ENCODE measurements at places on chromosomes 7 and 10. TPM values are rescaled to one million over a fixed set of nuclear protein-coding genes. Genes with fewer than 3 reads are reported as not detected.

The CSTF2T gene
- 43.1 TPM for total RNA-seq

The MYL10 gene
- total RNA-seq, result not detected

DNA sequence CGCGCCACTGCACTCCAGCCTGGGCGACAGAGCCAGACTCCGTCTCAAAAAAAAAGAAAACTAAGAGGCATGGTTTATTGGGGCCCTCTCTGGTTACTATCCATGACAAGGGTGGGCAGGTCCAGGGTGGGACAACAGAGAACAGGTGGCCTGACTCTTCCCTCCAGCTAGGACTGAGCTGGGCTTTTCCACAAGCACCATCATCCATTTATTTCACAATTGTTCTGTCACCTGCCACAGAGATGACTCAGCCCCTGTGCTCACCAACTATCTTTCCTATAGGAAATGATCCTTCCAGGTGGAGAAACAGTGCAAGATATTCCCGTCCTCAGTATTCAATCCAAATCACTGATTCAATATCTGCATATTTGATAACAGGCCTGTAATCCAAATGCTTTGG lies 44.9 kb upstream of the MYL10 start:
- no peaks in the 10 kb centered on the region for H3K36me3 ChIP-seq
- H3K4me3 ChIP-seq, result no peak overlapping the region
- H3K4me1 ChIP-seq, result no peaks in the 10 kb centered on the region
- DNase-seq, result no peak
- no peaks in the 10 kb centered on the region for H3K27me3 ChIP-seq
- no peak overlapping the region for H3K27ac ChIP-seq

DNA sequence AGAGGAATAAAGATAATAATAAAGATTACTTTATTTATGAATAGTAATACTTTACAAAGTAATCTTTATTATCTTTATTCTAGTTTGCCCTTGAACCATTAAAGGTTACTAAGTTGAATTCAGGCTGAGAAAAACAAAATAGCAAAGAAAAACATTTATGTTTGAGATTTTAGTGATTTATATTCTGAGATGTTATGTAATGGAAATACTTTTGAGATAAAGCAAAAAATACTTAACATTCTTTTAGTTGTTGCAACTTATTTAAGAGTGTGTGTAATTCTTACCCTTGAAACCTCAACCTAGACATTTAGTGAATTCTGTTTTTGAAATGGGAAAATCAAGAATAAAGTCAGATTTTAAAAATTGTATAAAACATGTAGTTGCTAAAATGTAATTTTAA lies 40.0 kb downstream of the MINPP1 start:
- no peak overlapping the region for H3K27ac ChIP-seq
- H3K27me3 ChIP-seq, result no peaks in the 10 kb centered on the region
- H3K4me3 ChIP-seq, result no peak overlapping the region
- DNase-seq, result no peak
- peaks cover 13% of the 10 kb centered on the region for H3K4me1 ChIP-seq

The ACTL6B gene
- not detected for total RNA-seq

DNA sequence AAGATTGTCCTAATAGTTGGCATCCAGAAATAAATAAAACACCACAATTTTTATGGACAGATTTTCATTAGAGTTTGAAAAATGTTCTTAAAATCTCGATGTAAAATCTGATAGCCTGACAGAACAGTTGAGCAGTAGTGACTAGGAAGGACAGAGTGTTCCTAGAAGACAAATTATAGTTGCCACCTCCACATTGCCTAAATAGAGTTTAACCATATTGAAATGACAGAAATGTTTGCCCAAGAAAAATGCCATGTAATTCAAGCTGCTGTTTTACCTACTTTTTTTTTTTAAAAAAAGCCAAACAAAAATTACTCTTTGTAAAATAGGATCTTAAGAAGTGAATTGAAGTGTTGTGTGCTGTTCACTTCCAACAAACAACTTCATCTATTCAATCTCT lies 8.9 kb upstream of the HERC4 start:
- H3K36me3 ChIP-seq, result no peaks in the 10 kb centered on the region
- H3K4me3 ChIP-seq, result no peak overlapping the region
- no peak for DNase-seq
- H3K27me3 ChIP-seq, result peaks cover 3% of the 10 kb centered on the region
- H3K4me1 ChIP-seq, result peaks cover 16% of the 10 kb centered on the region

- H3K27ac ChIP-seq, result no peak overlapping the region
- no peaks in the 10 kb centered on the region for H3K36me3 ChIP-seq
- H3K27me3 ChIP-seq, result peaks cover 13% of the 10 kb centered on the region
- no peak for DNase-seq
- no peak overlapping the region for H3K4me3 ChIP-seq
These were observed 51.2 kb upstream of the CDK13 start for GRCh38 chr7:39898867-39899266.

GRCh38 chr7:4129481-4130122 lies 552.5 kb upstream of the FOXK1 start:
- H3K27me3 ChIP-seq, result no peaks in the 10 kb centered on the region
- H3K4me3 ChIP-seq, result no peak overlapping the region
- DNase-seq, result no peak
- H3K4me1 ChIP-seq, result no peaks in the 10 kb centered on the region
- H3K27ac ChIP-seq, result no peak overlapping the region

The TRA2A gene
- total RNA-seq, result 98.1 TPM

The KNDC1 gene
- 0.55 TPM for total RNA-seq

The GPR158 gene
- not detected for total RNA-seq

The ZPBP gene
- total RNA-seq, result not detected

The FOXP2 gene
- not detected for total RNA-seq

The AKR1E2 gene
- total RNA-seq, result 4.8 TPM

The UPF2 gene
- total RNA-seq, result 28.5 TPM

- H3K27me3 ChIP-seq, result peaks cover 2% of the 10 kb centered on the region
- H3K27ac ChIP-seq, result no peak overlapping the region
- H3K36me3 ChIP-seq, result no peaks in the 10 kb centered on the region
- peak; percentile 55 for DNase-seq
- peaks cover 39% of the 10 kb centered on the region for H3K4me1 ChIP-seq
These were observed 76.0 kb downstream of the ATXN7L1 start for GRCh38 chr7:105800442-105800841.

- H3K4me3 ChIP-seq, result no peak overlapping the region
- H3K27me3 ChIP-seq, result no peaks in the 10 kb centered on the region
- no peak for DNase-seq
- peaks cover 13% of the 10 kb centered on the region for H3K4me1 ChIP-seq
- no peaks in the 10 kb centered on the region for H3K36me3 ChIP-seq
These were observed 7.1 kb downstream of the CLCN1 start for GRCh38 chr7:143322760-143323633.

DNA sequence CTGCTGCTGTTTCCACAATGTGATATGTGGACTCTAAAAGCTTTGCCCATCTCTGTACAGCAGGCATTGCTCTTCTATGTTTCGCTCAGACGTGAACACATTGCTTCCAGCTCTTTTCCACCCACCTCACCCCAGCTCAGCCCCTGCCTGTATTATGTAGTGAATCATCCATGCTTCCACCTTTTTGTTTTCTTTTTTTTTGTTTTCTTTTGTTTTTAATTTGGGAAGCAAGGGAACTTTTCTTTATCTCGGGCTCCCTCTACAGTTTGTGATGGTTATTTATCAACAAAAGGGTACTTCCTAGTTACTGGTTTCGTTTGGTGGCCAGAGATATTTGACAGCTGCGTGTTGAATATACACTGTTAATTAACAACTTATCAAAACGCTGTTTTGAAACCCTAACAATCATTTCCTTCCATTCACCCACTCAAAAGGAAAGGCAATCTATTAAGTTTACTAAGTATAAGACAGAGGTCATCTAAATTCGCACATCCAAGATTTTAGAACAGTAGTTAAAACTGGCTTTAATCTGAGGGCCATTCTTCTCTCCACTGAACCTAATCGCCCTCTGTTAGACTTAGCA lies 127.9 kb upstream of the STK17A start:
- no peaks in the 10 kb centered on the region for H3K36me3 ChIP-seq
- peaks cover 20% of the 10 kb centered on the region for H3K27me3 ChIP-seq

- H3K27ac ChIP-seq, result peak overlapping the region; percentile 92
- H3K4me1 ChIP-seq, result peaks cover 20% of the 10 kb centered on the region
- DNase-seq, result peak; percentile 67
These were observed 1.1 kb downstream of the RRP12 start for GRCh38 chr10:97399843-97400545.

DNA sequence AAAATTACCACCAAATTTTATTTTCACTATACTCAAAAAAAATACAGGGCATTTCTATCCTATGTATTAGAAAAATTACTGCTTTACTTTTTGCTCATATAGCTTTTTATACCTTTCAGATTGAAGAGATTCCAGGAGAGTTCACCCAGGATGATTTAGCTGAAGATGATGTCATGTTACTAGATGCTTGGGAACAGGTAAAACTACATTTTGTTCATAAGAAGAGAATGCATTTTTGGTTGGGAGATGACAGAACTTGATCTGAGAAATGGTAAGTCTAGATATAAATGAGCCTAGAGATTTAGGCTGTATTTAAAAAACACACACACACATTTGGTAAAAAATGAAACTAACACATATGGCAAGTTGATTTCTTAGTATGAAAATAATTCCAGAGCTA lies 38.1 kb upstream of the ARL4A start:
- no peaks in the 10 kb centered on the region for H3K36me3 ChIP-seq
- DNase-seq, result no peak
- H3K27ac ChIP-seq, result no peak overlapping the region

DNA sequence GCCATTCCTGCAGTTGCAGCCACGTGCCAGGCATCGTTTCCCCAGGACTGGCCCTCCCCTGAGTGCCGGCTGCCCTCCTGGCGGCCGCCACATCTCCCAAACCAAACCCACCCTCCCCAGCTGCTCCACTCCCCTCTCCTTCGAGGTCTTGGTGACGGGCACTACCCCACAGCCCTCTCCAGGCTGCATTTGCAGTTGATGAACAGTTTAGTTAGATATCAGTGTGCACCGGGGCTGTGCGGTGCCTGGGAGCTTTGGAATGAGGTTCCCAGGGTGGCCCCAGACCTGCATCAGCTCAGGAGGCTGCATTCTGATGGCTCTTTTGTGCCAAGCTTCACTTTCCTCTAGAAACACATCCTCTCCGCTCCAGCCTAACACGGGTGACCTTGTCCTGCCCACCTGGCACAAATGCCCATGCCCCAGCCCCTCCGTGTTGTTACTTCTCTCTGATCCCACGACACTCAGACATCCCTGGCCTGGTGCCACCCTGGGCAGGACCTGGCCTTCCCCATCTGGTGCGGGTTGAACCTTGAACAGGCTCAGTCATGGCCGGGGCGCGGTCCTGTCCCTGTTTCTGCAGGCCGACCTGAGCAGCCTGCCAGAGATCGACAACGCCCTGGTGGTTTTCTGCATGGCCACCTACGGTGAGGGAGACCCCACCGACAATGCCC lies 14.5 kb downstream of the TMEM120A start:
- DNase-seq, result no peak
- no peaks in the 10 kb centered on the region for H3K36me3 ChIP-seq
- no peaks in the 10 kb centered on the region for H3K27me3 ChIP-seq
- no peak overlapping the region for H3K27ac ChIP-seq

The ZNF277 gene
- total RNA-seq, result 27.4 TPM

- no peak overlapping the region for H3K27ac ChIP-seq
- no peak overlapping the region for H3K4me3 ChIP-seq
- no peaks in the 10 kb centered on the region for H3K36me3 ChIP-seq
- no peaks in the 10 kb centered on the region for H3K4me1 ChIP-seq
- no peak for DNase-seq
These were observed 279.2 kb downstream of the CXCL12 start for GRCh38 chr10:44105696-44106095.

DNA sequence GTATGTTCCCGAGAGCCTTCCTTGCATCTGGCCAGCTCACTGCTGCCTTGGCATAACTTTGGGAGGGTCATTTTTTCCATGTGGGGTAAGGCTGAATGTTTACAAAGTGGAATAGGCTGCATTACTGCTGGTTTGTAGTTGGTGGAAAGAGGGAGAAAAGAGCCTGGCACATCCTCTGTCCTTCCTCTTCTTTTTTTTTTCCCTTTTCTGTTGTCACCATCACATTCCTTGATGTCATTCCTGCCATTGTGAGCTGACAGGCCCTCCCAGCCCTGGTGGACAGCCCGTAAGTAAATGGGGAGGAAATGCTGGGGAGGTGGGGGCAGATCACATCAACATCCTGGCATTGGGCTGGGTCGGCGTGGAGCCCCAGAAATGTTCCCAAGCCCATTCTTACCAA lies at the start of gene GARIN1A:
Gene GARIN1A (plus strand): TSS at position 301 of the 400 bp plus-strand sequence. CDS start 106 bp downstream, outside the sequence.
- H3K27me3 ChIP-seq, result peaks cover 16% of the 10 kb centered on the region
- no peaks in the 10 kb centered on the region for H3K4me1 ChIP-seq
- no peak within 1 kb of the TSS for H3K27ac ChIP-seq
- DNase-seq, result no peak

DNA sequence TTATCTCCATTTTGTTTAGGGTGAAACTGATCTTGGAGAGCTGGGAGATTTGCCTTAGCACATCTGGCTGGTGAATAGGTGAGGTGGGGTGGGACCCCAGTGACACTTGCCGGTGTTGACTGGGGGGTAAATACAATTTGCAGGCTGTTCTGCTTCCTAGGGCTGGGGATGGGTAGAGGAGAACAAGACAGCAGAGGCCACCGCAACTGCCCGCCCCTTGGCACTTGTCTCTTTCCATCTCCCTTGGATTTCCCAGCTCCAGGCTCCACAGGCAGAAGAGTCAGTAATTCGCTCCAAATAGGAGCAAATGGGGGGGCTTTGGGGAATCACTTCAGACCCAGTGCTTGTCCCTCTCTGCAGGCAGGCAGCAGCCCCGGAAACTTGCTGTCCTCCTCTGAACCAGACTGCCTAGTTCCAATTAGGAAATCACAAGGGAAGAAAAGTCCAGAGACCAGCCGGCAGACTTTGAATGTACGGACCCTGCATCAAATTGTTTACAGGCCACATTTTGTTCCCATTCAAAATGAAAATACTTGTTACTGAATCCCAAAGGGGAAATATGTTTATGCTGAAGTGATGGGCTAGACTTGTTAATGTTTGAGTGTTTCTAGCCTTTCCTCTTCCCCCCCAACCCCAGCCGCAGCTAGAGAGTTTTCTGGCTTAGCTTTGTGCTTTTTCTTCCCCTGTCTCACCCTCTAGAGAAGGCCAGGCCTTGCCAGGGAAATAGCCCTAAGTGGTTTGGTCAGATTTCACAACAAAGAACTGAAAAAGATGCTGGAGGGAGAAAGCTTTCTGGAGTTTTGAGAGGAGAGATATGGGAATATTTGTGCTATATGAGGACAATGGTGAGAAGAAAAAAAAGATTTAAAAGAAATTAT lies 10.0 kb upstream of the INPP5F start:
- no peak overlapping the region for H3K4me3 ChIP-seq
- no peak overlapping the region for H3K27ac ChIP-seq
- H3K36me3 ChIP-seq, result peaks cover 9% of the 10 kb centered on the region

The ITIH5 gene
- not detected for total RNA-seq

The CYP2E1 gene
- total RNA-seq, result 0.43 TPM

DNA sequence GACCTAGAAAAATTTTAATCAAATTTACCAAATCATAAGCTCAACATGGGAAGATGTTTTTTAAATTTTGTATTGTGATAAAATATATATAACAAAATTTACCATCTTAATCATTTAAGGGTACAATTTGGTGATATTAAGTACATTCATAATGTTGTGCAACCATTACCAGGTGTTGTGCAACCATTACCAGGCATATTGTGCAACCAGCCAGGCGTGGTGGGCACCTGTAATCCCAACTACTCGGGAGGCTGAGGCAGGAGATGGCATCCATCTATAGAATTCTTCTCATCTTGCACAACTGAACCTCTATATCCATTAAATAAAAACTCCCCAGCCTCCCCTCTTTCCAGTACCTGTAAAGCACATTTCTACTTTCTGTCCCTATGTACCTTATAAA lies 124.5 kb upstream of the SLC13A1 start:
- no peak overlapping the region for H3K4me3 ChIP-seq
- no peak for DNase-seq
- H3K27ac ChIP-seq, result no peak overlapping the region
- H3K4me1 ChIP-seq, result no peaks in the 10 kb centered on the region
- no peaks in the 10 kb centered on the region for H3K27me3 ChIP-seq

The IGFBP1 gene
- not detected for total RNA-seq
